CD4-positive, alpha-beta T cell treated with Interleukin-1 beta for 1 hour (primary cell): ENCODE measurements at places on chromosomes 4 and X.

DNA sequence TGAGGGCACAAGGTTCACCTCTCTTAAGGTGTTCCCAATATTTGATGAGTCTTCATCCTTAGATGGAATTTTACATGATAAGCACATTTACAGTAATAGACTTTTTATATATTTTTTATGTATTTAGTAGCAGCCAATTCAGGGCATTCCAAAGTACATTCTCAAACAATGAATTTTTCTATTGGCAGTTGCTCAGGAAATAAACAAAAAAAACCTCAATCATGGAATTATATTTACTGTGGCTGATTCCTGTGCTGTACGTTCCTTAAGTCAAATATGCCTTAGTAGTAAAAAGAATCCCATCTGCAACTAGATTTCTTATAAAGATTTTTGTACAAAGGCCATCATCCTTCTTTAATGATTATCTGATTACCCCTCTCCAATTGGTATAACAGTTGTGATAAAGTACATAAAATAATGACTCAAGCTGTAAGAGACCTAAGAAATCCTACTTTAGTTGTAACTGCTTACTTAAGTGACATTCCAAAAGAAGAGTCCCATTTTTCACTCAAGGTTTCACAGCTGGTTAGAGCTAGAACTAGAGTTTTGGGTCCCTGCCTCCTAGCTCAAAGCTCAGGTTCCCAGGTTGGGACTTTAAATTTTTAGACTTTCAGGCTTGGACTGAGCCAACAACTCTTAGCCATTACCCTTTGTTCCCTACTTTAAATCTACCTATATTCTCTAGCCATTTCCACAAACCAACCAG, 152.7 kb downstream of the FHIP1A start:
- no peak for DNase-seq

DNA sequence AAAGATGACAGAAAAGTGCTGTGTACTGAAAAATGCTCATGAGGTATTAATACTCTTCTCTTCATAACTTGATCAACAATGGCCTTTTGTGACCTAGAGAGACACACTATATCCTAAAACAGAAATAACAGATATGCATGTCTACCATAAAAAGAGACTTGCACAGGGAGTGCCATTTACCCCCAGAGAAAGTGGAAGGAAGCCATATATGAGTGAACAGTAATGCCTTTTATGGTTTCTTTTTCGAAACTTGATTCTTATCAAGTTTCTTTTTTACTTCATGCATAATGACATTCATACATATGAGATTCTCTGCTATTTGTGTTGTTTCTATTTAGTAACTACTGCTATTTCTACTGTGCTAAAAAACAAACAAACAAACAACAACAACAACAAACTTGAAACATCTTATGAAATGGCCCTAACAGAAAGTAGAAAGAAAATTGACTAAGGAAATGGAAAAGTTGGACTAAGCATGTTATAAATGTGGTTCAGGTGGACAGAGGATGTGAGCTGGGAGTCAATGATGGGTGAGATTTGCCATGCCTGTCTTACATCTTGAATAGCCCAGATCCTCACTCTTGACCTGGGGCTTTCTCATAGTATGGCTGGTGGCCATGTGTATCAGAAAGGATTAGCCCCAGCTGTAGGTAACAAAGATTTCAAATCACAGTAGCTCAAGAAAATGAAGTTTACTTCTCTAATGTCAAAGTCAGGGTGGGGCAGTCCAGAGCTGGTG, 43.8 kb downstream of the GEMIN8 start:
- no peak for DNase-seq

DNA sequence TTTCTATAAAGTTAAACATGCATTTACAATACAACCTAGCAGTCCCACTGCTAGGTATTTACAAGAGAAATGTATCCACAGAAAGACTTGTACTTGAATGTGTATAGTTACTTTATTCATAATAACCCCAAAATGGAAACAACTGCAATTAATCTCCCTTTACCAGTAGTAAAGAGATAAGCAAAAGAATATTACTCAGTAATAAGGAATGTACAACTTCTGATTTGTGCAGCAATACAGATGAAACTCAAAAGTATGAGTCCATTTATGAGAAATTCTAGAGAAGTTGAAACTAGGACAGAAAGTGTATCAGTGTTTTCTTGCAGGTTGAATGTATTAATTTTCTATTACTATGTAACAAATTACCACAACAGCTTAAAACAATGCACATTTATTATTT, 15.2 kb downstream of the USP53 start:
- DNase-seq: no peak

- no peak for DNase-seq
These were observed 23.2 kb downstream of the NAF1 start for GRCh38 chr4:163143532-163143931.

DNA sequence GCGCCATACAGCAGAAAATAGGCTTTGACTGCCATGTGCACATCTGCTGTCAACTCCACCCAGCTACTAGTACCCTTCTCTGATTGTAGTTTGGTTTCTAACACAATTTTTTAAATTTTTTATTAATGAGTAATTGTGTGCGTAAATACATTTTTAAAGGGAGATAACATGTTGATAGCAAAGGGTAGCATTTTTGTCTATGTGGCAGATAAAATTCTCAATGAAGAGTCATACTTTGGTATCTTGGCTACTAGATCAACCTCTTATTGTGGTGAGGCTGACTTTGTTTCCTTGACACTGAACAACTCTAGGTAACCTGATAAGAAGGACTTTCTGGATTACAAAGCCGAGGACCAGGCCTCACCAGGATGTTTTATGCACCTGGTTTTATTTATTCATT, 9.5 kb downstream of the ADH4 start:
- DNase-seq: no peak

DNA sequence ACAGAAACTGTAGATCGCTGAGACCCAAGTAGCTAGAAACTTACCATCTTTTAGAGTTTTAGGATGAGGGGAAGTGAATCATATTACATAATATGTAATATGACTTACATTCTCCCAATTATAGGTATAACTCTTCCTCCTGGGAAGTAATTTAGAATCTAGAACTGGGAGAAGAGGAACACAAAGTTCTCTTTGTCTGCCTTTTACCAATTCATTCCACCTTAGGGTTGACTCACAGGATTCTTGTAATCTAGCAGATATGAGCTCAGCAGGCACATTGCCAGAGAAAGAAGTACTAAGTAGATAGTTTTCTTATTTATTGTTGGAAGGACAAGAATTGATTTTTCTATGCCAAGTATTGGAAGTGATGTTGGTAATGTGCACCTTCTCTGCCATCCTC, 58.0 kb upstream of the CCSER1 start:
- no peak for DNase-seq

DNA sequence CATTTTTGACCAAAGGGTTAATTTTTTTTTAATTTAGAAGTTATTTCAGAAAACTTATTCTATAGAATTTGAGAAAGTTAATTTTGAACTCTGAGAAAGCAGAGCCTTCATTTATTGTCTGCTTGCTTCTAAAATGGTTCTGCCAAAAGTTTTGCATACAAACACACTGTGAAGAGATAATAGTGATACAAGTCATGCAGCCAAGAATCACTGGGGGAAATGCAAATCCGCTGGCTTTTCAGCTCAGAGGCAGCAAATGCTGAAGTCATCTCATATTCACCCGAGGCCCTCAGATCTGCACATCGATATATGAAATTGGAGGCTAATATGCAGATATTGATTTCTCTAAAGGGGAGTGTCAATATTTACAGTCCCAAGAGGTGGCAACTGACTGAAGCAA, 186.2 kb downstream of the KIT start:
- no peak for DNase-seq

GRCh38 chr4:72899214-72899613, 170.3 kb downstream of the COX18 start:
- no peak for DNase-seq

DNA sequence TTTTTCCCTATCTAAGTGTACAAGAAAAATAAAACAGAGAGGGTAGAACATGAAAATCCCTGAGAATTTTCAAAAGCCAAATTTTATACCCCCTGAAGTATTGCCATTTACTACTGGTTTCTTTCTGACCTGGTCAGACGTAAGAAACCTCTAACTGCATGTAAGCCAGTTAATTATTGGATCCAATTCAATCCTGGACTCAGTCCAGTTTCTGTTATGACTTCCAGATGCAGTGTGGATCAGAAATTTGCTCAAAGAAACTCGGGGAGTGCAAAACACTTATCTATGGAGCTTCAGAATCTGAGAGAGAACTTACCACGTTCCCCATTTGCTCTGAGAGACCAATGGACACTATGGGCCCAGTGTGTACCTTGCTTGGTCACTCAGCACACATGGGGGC, 383.5 kb downstream of the KLHL4 start:
- no peak for DNase-seq

- no peak for DNase-seq
These were observed 41.1 kb upstream of the AFF2 start for GRCh38 chrX:148459343-148459742.

DNA sequence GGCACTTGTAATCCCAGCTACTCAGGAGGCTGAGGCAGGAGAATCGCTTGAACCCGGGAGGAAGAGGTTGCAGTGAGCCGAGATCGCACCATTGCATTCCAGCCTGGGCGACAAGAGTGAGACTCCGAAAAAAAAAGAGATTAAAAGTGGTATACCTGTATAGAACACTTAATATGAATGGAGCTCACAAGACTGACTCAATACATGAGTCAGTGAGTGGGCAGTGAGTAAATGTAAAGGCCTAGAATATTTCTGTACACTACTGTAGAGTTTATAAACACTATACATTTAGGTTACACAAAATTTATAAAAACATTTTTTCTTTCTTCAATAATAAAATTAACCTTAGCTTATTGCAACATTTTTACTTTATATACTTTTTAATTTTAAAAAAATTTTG, 93.8 kb downstream of the CENPC start:
- DNase-seq: no peak

DNA sequence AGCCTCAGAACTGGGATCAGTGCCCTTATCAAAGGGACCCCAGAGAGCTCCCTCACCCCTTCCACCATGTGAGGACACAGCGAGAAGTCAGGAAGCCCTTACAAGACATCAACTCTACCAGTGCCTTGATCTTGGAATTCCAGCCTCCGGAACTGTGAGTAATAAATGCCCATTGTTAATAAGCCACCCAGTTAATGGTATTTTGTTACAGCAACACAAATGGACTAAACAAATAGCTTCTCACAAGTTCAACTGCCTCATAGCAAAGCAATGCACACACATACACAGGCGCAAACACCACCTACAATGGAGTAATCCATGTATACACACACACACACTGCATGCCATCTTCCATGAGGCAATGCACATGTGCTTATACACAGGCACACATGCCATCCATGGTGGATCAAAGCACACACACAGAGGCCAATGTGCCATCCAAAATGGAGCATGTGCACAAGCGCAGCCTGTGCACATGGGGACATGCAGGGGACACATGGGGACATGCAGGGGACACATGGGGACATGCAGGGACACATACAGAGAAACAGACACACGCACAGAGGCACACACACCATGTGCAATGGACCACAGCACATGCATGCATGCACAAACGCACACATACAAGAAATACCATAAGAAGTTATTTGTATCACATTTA, 137.6 kb upstream of the TBL1X start:
- DNase-seq: no peak

DNA sequence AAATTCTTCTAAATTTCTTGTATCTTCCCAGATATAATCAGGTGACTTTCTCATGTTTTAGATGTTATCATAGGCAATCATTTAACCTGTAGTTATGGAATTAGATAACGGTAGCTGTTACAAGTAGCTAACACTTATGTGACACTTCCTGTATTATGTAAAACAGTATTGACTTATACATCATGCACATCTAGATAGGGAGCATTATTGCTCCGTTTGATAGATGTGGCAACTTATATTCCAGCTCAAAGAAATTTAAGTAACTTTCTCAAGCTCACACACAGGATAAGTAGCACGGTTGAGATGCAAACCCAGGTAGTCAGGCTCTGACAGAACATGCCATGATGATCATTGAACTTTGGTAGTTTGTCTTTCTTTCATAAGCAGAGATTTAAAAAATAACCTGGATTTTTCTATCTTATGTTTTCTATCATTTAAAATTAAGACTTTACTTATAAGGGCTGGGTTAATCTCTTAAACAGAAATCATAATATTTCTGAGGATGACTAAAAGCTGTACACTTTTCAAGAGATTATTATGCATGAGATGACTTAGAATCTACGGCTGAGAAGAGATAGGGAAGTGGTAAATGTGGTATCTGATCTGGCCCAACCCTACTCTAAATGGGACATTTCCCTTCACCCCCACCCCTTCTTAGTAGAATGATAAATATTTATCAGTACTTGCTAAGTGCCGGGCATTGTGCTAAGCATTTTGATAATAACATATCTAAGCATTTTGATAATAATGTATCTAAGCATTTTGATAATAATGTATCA, 69.1 kb upstream of the HPGD start:
- peak; percentile 13 for DNase-seq

- DNase-seq: no peak
These were observed 67.2 kb downstream of the ANK2 start for GRCh38 chr4:113116414-113117357.

DNA sequence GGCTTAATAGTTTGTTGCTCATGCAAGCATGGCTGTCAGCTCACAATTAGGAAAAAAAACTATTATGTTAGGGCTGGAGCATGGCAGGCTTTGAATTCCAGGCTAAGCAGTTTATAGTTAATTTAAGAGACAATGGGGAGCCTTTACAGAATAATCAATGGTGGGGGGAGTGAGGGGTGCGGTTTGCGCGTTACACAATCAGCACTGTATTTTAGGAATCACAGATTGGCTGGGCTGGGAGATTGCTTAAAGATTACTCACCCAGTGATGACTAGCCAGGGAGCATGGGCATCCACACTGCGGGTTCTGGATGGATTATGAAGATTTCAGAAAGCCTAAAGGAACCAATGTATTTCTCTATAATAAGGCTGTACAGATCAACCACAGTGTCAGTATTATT, 186.6 kb downstream of the SOX3 start:
- no peak for DNase-seq

DNA sequence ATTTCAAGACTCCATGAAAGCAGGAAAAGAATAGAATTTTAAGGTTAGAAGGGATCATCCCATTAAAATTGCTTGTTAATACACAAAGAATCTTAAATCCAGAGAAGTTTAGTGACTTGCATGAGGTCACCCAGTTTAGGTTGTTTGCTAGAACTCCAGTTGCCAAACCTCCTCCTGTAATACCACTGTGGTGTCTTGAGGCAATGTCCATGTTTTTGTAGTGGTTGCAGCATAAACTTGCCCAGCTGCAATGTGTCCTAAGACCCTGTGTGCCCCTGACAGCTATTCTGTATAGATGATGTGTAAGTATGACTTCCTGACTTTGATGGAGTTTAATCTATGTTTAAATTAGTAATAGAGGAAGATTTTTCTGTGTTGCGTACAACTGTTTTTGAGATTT, 6.3 kb downstream of the SFRP2 start:
- DNase-seq: no peak

GRCh38 chrX:56572975-56573374, 9.5 kb downstream of the UBQLN2 start:
- DNase-seq: no peak

- DNase-seq: no peak
These were observed 10.1 kb downstream of the DHX15 start for GRCh38 chr4:24574236-24574635.

GRCh38 chr4:180281724-180282123, 1961.5 kb upstream of the TENM3 start:
- DNase-seq: no peak

- DNase-seq: peak; percentile 61
These were observed 13.4 kb downstream of the ARHGEF6 start for GRCh38 chrX:136767104-136767941.

- DNase-seq: no peak
These were observed 38.8 kb upstream of the STIM2 start for GRCh38 chr4:26821677-26822503.

GRCh38 chrX:101408532-101408841, 465 bp downstream of the HNRNPH2 start:
- no peak for DNase-seq
